ENCODE measurements at places on chromosomes 1 and 21.

DNA sequence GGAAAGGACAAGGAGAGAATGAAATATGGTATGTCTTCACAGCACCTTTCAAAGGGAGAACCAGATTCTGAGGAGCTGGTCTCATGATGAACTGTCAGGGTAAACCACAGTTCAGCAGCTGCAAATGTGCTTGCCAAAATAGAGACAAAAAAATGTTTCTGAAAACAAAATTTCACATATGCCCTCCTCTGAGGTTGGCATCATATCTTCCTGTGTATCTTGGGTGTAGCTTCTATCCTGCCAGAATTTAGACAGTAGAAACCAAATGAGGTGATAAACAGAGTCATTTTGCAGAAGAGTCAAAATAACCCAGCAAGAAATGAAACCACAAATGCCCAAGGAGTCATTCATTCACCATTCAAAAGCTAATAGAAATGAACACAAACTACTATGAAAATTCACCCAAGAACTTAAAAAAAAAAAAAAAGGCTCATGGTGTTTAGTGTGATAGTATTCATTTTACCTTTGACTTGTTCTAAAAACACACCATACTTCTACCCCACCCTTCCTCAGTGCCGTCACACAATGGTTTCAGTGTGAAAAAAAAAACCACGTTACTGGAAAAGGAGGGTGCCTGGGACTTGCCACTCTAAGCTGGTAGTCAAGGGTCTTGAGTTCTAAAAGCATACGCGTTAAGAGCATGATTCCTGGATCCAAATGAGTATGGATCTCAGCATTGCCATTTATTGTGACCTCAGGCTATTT is 18.5 kb downstream of the SELL start:
- no peak for DNase-seq

DNA sequence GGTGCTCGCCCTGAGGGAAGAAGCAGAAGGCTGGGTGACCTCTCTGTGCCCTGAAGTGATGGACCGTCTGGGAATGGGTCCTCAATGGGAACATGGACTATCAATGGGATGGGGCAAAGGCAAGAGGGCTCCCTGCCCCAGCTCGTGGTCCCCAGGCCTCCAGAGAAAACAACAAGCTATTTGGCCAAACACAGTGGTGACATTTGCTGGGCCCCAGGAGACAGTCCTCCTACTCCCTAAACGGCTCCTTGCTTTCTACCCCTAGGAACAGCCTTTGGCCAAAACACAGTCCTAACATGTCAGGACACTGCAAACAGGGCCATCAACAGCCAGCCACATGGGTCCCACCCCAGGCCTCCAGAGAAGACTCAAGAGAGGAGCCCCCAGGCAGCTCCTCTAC is 102.8 kb downstream of the RAVER2 start:
- no peak for DNase-seq

DNA sequence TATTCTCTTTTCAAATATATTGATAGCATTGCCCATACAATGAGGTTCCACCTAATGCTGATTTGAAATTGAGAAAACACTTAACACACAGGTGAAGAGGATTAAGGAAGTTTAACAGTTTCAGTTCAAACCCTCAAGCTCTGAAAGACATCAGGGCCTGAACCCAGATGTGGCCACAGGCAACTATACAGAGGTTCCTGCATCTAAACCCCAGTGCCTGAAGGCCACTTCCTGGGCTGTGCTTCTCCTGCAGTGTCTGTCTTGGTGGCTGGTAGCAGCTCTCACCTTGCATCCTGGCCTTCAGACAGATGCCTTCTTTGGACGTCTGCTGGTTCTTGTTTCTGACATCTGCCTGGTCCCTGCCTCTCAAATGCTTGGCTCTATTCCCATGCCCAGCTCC is 25.1 kb upstream of the NGF start:
- DNase-seq, result no peak

- DNase-seq, result no peak
Measured at GRCh38 chr21:26064506-26064905, 106.1 kb downstream of the APP start.

DNA sequence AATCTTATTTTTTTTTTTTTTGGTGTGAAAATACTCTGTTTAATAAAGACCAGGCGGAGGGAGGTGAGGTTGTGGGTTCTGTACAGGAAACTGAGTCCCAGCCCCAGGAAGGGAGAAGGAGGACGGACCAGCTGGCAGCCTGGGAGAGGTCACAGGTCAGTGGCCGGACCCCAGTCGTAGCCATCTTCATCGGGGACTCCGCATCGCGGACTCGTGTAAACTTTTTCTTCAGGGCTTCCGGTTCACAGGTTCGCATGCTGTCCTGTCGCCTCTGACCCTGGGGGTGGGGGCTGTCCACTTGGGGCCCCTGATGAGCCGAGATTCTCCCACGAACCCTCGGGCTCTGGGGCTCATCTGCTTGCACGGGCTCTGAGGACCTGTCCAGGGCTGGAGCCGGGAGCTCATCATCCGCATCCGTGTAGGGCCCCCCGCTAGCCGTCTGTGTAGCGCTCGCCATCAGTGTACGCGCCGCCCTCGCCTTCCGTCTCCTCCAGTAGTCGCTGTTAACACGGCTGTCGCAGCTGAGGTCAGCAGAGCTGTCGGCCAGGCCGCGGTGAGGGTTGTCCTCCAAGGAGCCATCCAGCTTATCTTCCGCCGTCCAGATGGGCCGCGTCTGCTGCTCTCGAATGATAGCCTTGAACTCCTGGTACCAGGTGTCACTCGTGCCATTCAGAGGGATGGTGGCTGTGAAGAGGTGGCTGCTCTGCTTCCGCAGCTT is 975.7 kb upstream of the PRMT6 start:
- no peak for DNase-seq

DNA sequence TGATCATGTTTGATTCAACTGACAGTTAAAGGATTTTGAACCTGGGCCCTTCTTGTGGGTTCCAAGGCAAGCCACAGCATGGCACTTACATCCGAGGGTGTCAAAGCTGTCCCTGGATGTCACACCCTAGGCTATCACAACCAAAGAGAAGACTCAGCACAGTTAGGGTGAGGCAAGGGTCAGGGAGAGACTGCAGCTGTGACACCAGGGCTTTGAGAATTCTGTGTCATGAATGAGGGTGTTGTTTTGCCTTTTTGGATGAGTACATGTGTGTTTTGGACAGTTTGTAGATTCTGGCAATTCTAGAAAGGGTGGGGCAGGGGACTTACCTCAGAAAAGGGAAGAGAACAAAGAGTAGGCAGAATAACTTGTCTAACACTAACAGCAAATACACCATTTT is 37.8 kb upstream of the ZNF326 start:
- DNase-seq, result no peak

- no peak for DNase-seq
Measured at GRCh38 chr1:155946633-155947219, 5.3 kb downstream of the RXFP4 start.

GRCh38 chr1:24874056-24874455 is 56.0 kb downstream of the RUNX3 start:
- no peak for DNase-seq

DNA sequence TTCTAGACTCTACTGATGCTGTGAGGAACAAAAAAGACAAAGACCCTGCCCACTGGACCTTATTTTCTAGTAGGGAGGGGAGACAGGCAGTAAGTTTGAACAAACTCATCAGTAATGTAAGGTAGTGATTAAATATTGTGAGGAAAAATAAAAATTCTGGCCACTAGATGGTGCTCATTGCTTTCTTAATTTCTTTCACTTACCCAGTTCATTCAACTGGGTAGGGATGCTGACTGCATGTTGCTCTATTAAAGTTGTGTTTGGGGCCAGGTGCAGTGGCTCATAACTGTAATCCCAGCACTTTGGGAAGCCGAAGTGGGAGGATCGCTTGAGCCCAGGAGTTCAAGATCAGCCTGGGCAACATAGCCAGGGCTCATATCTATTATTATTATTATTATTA is 6.3 kb upstream of the KYAT3 start:
- DNase-seq, result no peak

GRCh38 chr1:179971563-179972496 is 17.2 kb downstream of the CEP350 start:
- no peak for DNase-seq

- no peak for DNase-seq
Measured at GRCh38 chr1:183892351-183892793, 87.5 kb downstream of the RGL1 start.

DNA sequence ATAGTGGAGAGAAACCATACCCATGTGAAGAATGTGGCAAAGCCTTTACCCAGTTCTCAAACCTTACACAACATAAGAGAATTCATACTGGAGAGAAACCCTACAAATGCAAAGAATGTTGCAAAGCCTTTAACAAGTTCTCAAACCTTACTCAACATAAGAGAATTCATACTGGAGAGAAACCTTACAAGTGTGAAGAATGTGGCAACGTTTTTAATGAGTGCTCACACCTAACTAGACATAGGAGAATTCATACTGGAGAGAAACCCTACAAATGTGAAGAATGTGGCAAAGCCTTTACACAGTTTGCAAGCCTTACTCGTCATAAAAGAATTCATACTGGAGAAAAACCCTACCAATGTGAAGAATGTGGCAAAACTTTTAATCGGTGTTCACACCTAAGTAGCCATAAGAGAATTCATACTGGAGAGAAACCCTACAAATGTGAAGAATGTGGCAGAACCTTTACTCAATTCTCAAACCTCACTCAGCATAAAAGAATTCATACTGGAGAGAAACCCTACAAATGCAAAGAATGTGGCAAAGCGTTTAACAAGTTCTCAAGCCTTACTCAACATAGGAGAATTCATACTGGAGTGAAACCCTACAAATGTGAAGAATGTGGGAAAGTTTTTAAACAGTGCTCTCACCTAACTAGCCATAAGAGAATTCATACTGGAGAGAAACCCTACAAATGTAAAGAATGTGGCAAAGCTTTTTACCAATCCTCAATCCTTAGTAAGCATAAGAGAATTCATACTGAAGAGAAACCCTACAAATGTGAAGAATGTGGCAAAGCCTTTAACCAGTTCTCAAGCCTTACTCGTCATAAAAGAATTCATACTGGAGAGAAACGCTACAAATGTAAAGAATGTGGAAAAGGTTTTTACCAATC is 80.0 kb downstream of the JMJD4 start:
- DNase-seq, result no peak

DNA sequence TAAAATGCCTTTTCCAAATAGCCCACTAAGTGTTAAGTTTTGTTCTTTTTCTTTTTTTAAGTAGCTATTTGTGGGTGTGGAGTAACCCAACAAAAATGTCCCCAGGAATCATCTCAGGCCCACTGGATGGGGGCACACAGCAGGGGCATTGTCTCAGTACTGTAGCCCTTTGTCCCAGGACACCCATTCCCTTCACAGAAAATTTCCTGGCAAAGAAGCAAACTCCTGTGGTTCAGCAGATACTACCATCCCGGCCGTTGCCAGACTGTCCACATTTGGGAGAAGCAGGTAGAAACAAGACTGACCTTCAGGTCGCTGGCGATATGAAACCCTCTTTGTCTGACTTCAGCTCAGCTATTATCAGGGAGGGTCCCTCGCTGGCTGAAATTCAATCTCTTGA is 23.7 kb upstream of the SRRM1 start:
- no peak for DNase-seq

- peak; percentile 77 for DNase-seq
Measured at GRCh38 chr1:224726441-224727182, 110.5 kb downstream of the CNIH3 start.

- no peak for DNase-seq
Measured at GRCh38 chr21:45132841-45133573, 58.6 kb downstream of the ADARB1 start.

GRCh38 chr1:193927550-193927949 is 741.1 kb upstream of the B3GALT2 start:
- no peak for DNase-seq

GRCh38 chr1:5492846-5493245 is 499.4 kb downstream of the NPHP4 start:
- DNase-seq, result no peak

DNA sequence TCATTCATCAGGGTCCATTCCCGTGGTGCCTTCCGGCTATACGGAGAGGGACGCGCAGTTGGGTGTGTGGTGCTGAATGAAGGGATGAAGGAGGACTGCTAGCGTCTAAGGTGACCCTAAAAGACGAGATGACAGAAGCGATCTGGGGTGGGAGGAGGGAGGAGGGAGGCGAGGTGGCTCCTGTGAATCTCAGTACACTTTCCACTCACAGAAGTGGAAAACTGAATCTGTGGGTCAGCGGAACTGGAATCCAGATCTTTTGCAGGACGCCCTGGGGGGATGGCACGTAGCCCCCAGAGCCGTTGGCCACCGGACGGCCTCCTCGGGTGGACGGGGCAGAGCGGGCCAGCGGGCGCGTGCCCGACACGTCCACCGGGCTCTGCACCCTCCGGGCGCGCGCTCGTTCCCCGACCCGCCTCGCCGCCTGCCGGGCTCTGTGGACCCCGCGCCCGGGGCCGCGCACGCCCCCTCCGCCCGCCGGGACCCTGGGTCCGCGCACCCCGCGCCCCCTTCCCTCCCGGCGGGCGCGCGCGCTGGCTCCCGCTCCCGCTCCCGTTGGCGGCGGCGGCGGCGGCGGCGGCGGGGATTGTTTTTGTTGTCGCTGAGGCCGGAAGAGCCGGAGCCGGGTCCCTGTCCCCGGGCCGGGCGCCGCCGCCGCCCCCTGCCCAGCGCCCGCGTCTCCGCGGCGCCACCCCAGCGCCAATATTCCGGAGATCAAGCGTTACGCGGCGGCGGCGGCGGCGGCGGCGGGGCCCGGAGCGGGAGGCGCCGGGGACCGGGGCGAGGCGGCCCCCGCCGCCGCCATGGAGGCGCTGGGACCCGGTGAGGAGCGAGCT is at the start of gene AGO4:
AGO4 (plus strand) TSS at position 403 of the 836 bp plus-strand sequence; CDS start at position 804, 401 bp downstream.
- no peak for DNase-seq

DNA sequence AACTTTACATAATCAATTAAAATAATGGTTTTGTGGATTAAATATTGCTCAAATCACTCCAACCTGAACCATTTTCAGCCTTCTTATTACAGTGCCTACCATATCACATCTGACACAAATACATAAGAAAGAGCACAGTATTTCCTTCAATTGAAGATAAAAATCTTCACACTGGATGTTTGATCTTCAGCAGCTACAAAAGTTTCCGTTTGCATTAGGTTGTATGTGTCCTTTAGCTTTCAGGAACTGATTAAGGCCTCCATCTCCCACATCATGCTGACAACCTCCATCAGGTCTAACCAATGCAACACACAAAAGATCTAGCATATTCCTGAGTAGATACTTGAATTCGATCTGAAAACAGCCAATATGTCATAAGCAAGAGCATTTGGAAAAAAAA is 195.1 kb upstream of the NR5A2 start:
- DNase-seq, result no peak

- DNase-seq, result no peak
Measured at GRCh38 chr1:2590233-2591141, 3.9 kb downstream of the PRXL2B start.

DNA sequence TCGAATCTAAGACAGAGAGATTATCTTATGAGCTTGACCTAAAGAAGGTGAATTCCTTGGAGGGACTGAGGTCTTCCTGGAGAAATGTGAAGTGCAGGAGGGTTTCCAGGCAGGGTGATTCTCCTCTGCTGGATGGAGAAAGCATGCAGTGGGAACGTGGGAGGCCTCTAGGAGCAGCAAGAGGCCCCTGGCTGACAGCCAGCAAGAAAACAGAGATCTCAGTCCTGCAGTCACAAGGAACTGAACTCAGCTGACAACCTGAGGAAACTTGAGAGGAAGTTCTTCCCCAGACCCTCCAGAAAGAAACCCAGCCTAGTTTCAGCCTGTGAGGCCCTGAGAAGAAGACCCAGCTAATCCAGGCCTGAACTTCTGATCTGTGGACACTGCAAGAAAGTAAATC is 345.9 kb downstream of the FAM72C start:
- DNase-seq, result no peak
